ENCODE measurements at places on chromosomes 5 and 9.

DNA sequence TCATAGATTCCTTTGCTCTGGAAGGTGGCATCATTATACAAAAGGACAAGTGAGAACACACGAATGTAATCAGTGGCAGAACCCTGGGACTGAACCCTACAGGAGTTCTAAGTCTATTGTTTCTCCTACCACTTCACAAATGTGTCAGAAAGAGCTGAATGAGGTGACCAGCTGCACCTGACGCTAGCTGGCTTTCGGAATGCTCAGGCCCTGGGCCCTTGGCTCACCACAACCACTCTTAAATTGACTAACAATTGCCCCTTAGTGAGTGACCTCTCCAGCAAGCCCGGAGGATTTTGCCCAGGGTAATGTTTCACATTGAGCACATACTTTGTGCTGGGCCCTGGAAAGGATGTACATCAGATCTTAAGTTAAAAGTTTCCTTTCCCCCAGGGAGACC lies 41.2 kb upstream of the ABCA1 start:
- DNase-seq: no peak

- DNase-seq: no peak
These were observed 515.9 kb upstream of the CYLC2 start for GRCh38 chr9:102479191-102479590.

GRCh38 chr9:131874916-131875670 lies 135.2 kb upstream of the RAPGEF1 start:
- no peak for DNase-seq

GRCh38 chr5:38775218-38775840 lies 70.5 kb upstream of the OSMR start:
- DNase-seq: no peak

DNA sequence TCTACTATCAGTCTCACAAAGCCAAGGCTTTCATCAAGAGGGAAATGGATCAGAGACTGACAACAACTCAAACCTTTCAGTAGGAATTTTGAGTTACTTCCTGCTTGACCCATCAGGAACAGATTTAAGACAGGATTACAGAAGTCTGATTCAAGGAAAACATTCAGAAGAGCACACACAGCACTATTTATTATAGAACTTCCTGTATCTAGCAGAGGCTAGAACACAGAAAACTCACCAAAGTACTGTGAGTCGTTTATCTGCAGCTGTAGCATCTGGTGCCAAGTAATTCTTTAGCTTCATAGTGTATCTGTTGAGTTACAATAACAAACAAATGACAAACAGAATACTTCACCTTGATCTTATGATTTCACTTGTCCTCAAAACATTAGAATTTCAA lies 13.8 kb downstream of the LEAP2 start:
- DNase-seq: no peak

- no peak for DNase-seq
These were observed 584 bp upstream of the PIP5K1B start for GRCh38 chr9:68704498-68704813.

GRCh38 chr5:143172739-143173138 lies 230.7 kb downstream of the NR3C1 start:
- DNase-seq: no peak

- DNase-seq: no peak
These were observed 2.9 kb downstream of the AK1 start for GRCh38 chr9:127874301-127875221.

DNA sequence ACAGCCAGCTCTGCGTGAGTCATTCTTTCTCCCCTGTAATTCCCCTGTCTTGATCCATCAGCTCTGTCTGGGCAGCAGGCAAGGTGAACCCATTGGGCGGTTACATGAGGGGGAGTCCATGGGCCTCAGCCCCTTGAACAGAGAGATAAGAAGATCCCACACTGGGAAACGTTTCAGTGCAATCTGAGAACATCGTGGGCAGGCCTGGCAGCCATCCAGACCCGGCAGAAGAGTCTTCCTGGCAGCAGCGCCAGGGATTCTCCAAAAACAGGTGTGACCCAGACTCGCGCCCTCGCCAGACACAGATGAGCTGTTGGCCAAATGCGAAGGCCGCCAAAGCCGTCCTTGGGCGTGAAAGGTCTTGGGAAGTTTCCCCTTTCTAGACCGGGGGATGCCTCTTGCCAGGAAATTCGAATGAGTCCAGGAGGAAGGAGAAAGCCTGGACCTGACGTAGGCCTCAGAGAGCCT lies 6.4 kb upstream of the SLC12A7 start:
- peak; percentile 53 for DNase-seq

- no peak for DNase-seq
These were observed 11.3 kb downstream of the C9 start for GRCh38 chr5:39352951-39353350.

GRCh38 chr5:57676222-57677098 lies 193.8 kb upstream of the ACTBL2 start:
- DNase-seq: no peak

DNA sequence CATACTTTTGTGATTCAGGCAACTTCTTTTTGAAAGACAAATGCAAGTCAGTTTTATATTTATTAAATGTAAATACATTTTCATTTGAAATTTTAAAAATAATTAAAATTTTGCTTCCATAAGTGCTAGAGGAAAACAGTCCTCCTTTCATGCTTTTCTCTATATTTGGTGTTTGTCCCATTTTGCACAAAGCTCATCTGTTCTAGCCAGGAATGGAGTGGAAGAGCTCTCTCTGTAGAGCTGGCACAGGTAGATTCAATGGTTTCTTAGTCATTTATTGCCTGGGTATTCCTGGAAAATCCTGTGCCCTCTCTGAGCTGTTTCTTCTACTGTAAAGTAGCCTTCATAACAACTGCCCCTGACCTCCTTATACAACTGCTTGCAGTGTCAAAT lies 267.6 kb upstream of the HAPLN1 start:
- DNase-seq: no peak

GRCh38 chr5:89377767-89378455 lies 494.9 kb upstream of the MEF2C start:
- no peak for DNase-seq

GRCh38 chr5:121029536-121030245 lies 565.6 kb downstream of the PRR16 start:
- no peak for DNase-seq

DNA sequence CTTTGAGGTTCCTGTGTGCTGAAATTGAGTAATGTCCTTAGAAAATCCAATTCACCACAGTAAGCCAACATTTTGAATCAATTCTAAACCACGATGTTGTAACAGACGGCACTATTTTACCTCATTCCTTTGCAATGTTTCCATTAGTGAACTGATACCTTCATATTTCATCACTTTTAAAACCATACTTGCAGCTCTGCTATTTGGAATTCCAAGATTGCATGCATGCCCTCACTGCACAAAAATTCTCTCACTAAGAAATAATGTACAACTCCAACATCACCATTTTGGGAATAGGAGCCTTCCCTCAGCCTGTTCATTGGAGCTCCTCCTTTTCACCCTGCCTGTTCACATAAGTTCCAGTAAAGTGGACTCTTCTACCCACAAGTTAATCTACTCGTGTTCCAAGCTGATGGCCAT lies 74.8 kb upstream of the TGFBR1 start:
- no peak for DNase-seq

- DNase-seq: no peak
These were observed 17.2 kb upstream of the SIL1 start for GRCh38 chr5:139215107-139215975.

DNA sequence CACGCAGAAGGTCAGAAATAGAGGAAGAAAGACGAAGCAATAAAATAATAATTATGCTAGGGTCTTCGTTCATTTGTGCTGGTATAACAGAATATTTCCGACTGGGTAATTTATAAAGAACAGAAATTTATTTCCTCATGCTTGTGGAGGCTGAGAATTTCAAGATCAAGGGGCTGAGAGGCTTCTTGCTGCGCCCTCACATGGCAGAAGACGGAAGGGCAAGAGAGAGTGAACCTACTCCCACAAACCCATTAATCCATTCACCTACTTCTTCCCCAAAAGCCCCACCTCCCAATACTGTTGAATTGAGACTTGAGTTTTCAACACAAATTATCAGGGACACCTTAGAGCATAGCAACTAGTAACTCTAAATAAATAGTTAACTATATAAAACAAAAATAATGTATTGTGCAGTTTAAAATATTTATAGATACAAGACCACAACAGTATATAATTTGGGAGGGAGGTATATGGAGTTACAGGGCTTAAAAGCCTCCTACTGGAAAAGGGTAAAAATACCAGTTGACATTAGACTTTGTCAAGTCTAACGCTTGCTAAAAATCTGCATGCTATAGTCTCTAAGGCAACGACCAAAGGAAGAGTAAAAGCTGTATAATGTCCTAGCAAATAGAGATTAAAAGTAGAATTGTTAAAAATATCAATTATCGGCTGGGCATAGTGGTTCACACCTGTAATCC lies 40.3 kb upstream of the NAA35 start:
- DNase-seq: no peak

GRCh38 chr5:53970475-53970874 lies 339.9 kb downstream of the ARL15 start:
- no peak for DNase-seq

GRCh38 chr5:50813691-50814090 lies 147.3 kb downstream of the PARP8 start:
- DNase-seq: no peak

GRCh38 chr9:107945493-107945892 lies 455.9 kb upstream of the KLF4 start:
- DNase-seq: no peak

- DNase-seq: no peak
These were observed 14.0 kb upstream of the GSN start for GRCh38 chr9:121253821-121254501.

DNA sequence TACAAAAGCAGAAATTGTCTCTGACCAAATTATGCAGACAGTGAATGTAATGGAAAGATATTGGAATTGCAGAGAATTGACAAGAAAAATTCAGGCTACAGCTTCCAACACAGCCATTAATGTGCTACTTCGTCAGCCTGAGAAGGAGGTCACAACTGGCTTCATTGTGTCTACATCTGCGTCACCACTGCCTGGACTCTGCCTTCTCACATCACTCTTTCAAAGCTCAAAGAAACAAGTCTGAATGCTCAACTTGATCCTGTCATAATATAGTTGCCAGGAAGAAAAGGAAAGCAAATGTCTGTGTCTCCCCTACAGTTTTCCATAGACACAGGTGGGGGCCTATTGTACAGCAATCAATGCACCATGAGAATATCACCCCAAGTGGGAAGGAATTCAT lies 806.5 kb upstream of the CDH10 start:
- no peak for DNase-seq

DNA sequence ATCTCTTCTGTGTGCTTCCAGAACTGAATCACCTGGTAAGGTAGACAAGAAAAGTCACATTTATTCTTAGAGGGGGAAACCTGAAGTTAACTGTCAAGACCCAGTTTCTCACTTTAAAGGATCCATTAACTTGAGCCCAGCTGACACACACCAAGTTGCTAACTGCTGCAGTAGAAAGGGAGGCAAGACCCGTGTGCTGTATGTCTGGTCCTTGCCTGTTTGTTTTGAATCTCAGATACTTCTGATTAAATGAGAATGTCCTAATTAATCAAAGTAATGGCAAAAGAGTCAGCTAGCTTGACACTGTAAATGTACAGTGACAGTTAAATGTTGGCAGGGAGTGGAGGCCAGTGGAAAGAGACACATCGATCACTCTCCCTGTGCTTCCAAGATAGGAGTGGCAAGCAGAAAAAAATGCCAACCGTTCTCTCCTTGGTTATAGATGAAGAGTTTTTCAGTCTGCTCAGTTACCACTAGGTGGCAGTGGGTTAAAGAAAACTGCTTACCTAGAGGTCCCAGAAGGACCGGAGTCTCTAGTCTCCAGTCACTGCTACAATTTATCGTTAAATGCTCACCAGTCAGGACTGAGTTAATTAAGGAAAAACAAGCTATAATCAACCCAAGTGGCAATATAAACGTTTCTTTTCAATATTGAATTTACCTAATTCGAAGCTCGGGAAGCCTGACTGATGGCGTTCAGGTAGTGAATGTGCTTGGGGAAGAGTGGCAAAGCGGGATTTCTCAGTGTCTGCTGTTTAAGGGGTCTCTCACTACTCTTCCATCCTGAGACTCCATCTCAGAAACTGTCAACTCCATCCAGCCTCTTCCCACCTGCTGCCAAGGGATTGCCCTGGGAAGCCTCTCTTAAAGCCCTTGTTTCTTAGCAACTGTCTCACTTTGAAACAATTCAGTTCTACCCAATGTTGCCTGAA lies 18.4 kb downstream of the LSM11 start:
- peak; percentile 36 for DNase-seq

GRCh38 chr9:79056041-79056440 lies 515.7 kb upstream of the TLE4 start:
- DNase-seq: no peak

DNA sequence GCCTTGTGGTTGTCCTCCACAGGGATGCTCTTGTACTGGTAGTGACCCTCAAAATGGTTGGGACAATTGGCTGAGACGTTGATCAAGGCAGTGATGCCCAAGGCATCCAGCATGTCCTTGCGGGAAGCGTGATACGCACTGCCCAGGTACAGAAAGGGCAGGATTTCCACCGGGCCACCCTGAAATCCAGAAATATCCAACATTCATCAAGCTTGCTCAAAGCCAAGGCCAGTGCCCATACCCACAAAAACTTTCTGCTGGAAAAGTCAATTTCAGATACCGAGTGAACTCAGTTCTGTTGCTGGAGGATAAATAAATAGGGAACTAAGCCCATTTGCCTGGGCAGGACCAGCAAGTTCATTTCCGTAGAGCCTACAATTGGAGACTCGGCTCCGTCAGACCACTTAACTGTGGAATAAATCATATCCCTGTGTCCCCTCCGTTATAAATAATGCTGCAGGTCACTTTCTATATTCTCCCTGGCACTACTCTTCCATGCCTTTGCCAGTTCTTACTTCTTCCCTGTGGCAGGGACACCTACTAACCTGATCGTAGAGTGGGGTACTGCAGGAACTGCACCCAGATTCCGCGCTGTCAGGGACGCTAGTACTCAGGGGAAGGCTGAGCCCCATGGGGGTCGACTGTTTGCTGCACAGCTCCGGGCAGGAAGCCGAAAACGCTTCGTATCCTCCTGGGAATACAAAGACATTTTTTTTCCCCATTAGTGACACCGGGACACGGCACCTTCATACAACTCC lies 1.2 kb downstream of the DUSP1 start:
- DNase-seq: peak; percentile 61

DNA sequence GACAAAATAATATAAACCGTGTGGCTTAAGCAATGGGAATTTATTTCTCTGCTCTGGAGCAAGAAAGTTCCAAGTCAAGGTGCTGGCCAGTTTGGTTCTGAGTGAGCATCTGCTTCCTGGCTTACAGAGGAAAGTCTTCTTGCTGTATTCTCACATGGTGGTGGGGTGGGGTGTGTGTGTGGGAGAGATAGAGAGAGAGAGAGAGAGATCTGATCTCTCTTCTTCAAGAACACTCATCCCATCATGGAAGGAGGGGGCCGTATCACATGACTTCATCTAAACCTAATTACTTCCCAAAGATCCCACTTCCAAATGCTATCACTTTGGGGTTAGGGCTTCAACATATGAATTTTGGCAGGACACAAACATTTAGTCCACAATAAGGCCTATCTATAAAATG lies 91.2 kb downstream of the PRR16 start:
- DNase-seq: no peak

- no peak for DNase-seq
These were observed 68.8 kb upstream of the ICE1 start for GRCh38 chr5:5353681-5354080.

- peak; percentile 17 for DNase-seq
These were observed 129.1 kb downstream of the KCNIP1 start for GRCh38 chr5:170632985-170633234.

- DNase-seq: no peak
These were observed 43.3 kb upstream of the NCS1 start for GRCh38 chr9:130128733-130129431.
